ENCODE measurements at places on chromosomes 6 and 20.
A peak's percentile ranks its signal among the peaks of the same experiment; 100 is the strongest.

GRCh38 chr20:24937579-24937978 lies 11.5 kb upstream of the CST7 start:
- no peak overlapping the region for H3K27ac ChIP-seq
- no peak overlapping the region for H3K4me3 ChIP-seq
- H3K4me1 ChIP-seq, result no peaks in the 10 kb centered on the region
- no peaks in the 10 kb centered on the region for H3K36me3 ChIP-seq

DNA sequence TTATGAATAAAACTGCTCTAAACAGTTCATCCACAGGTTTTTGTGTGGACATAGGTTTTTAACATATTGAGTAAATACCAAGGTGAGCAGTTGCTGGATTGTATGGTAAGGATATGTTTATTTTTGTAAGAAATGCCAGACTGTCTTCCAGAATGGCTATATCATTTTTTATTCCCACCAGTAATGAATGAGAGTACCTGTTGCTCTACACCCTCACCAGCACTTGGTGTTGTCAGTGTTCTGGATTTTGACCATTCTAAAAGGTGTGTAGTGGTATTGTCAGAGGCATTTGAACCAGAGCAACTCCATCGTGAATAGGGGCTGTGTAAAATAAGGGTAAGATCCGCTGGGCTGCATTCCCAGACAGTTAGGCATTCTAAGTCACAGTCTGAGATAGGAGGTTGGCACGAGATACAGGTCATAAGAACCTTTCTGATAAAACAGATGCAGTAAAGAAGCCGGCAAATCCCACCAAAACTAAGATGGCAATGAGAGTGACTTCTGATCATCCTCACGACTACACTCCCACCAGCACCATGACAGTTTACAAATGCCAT lies 12.9 kb upstream of the NT5E start:
- no peaks in the 10 kb centered on the region for H3K27me3 ChIP-seq
- H3K4me3 ChIP-seq, result no peak overlapping the region
- H3K36me3 ChIP-seq, result no peaks in the 10 kb centered on the region
- H3K4me1 ChIP-seq, result no peaks in the 10 kb centered on the region

- H3K36me3 ChIP-seq, result no peaks in the 10 kb centered on the region
- H3K4me3 ChIP-seq, result no peak overlapping the region
- DNase-seq, result no peak
- no peaks in the 10 kb centered on the region for H3K4me1 ChIP-seq
- no peaks in the 10 kb centered on the region for H3K27me3 ChIP-seq
Measured at GRCh38 chr6:84525907-84526306, 238.5 kb downstream of the TBX18 start.

- no peaks in the 10 kb centered on the region for H3K27me3 ChIP-seq
- no peaks in the 10 kb centered on the region for H3K36me3 ChIP-seq
- no peak for DNase-seq
- no peak overlapping the region for H3K27ac ChIP-seq
Measured at GRCh38 chr6:1940381-1940780, 305.0 kb downstream of the GMDS start.

DNA sequence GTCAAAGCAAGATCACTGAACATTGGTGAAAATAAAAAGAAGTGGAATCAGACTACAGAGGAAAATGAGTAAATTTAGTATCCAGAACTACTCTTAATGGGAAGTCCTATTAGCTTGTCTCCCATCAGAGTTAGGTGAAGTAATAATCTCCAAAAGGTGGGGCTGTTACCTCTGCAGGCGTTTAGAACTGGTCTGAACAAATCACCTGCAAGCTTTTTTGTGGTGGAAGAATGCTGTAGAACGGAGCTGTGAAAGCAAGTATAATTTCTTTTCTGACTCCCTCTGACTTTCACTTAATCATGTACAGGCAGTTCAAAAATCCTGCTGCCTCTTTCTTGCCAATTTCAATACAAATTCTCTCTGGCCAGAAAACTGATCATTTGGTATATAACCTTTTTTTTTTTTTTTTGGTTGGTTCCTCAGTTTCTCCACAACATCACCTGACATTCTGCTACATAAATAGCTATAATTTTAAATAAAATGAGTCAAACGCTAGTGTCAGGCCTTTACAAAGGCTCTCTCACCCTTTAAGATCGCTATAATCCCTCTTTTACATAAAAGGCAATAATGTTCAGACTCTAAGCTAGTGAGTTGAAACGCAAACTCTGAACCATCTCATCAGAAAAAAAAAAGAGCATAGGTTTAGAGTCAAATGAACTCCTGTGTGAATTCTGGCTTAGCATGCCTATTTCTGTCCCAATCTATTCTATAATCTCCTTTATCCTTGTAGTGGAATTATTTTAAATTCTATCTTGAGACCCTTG lies 38.8 kb downstream of the CITED2 start:
- H3K27me3 ChIP-seq, result no peaks in the 10 kb centered on the region
- no peaks in the 10 kb centered on the region for H3K36me3 ChIP-seq
- no peak for DNase-seq
- H3K4me3 ChIP-seq, result no peak overlapping the region

DNA sequence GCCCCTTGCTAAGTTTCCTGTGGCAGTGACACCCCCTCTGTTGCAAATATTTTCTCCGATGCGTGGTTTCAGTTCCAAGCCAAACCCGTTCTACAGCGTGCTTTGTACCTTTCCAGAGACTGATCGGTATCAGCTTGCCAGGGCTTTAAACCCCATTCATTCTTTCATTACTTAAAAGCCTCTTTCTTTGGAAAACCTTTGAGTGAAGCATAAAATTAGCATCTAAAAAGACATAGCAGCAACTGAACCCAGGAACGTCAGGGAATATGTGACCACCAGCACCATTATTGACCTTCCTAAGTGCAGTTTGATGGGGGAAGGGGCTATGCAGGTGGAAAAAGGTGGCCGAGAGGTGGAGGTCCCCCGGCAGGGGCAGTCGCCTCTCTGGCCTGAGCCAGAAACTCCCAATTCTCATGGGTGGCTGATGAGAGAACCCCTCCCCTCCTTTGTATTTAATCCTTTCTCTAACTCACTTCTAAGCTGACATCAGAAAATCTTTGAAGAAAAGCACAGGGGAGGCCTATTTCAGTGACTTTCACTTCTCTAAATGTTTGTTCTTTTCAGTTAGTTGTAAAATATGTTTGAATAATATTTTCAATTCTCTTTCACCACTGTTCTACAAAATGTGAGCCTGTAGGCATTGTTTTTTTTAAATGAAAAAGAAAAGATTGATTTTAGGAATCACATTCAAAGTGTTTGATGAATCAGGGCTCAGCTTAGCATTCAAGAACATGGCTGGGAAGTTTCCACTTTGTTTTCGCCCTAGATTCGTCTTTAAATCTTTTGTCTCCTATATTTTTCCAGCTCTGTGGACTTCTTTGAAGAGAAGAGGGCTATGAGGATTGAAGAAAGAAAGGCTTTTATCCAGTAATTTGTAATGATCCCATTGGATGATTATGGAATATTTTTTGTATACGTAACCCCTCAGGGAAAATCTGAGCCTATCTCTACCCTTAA lies 89.2 kb downstream of the RSPH3 start:
- no peaks in the 10 kb centered on the region for H3K27me3 ChIP-seq
- H3K36me3 ChIP-seq, result no peaks in the 10 kb centered on the region
- H3K4me1 ChIP-seq, result no peaks in the 10 kb centered on the region
- no peak overlapping the region for H3K4me3 ChIP-seq
- peak overlapping the region; percentile 27 for H3K27ac ChIP-seq

GRCh38 chr6:80446454-80447045 lies 340.1 kb downstream of the BCKDHB start:
- DNase-seq, result no peak
- no peak overlapping the region for H3K4me3 ChIP-seq
- no peak overlapping the region for H3K27ac ChIP-seq
- no peaks in the 10 kb centered on the region for H3K4me1 ChIP-seq

GRCh38 chr6:145263778-145264211 lies 471.5 kb downstream of the EPM2A start:
- no peaks in the 10 kb centered on the region for H3K4me1 ChIP-seq
- DNase-seq, result no peak

DNA sequence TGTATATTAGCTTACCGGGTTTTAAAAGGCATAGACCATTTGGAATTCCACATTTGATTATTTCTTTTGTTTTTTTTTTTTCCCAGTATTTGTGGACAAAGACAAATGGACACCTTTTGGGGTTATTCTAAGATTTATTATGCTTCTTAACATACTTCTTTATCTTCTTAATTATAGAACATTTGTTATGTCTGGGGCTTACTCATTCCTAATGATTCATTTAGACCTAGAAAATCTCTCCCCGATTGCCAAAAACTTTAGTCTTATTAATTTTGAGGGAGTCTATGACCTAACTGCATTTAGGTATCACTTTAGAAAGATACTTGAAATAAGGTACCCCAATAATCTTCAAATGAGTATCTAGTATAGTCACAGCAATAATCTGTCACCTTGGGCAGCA lies 170.7 kb upstream of the PREP start:
- H3K4me1 ChIP-seq, result no peaks in the 10 kb centered on the region
- no peaks in the 10 kb centered on the region for H3K36me3 ChIP-seq
- no peak overlapping the region for H3K4me3 ChIP-seq
- DNase-seq, result no peak

GRCh38 chr20:3678856-3679720 lies 2.7 kb downstream of the ADAM33 start:
- no peak overlapping the region for H3K4me3 ChIP-seq
- H3K27ac ChIP-seq, result no peak overlapping the region
- no peak for DNase-seq
- no peaks in the 10 kb centered on the region for H3K27me3 ChIP-seq
- no peaks in the 10 kb centered on the region for H3K4me1 ChIP-seq

DNA sequence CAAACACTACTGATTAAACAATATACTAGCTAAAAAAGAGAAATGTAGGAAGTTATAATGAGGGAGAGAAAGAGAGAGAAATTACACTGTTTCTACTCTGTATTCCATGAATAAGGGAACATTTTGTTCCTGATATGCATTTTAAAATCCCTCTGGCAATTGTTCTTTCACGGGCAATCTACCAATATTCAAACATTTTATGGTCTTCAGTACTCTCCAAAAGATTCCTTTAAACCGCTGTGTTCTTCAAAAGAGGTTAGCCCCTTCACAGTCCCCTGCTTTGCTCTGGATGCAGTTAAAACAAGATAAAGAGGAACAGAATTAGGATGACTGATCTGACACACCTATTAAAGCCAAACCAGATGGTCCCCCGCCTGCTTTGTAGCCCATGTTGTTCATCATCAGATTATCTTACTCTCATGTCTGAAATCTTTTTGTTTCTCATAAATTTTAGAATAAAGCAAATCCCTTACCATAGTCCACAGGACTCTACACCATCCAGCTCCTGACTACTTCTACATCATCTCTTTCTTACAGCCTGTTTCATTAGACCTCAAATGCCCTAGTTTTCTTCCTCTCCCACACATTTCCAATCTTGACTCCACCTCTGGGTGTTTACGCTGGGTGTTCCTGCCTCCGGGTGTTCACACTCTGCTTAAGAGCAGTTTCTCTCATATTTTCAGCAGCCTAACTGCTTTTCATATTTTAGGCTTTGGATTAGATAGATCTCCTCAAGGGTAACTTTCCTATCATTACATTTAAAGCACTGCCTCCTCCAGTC lies 399.7 kb downstream of the COL12A1 start:
- H3K4me1 ChIP-seq, result no peaks in the 10 kb centered on the region
- H3K36me3 ChIP-seq, result no peaks in the 10 kb centered on the region
- H3K27ac ChIP-seq, result no peak overlapping the region
- no peak for DNase-seq

DNA sequence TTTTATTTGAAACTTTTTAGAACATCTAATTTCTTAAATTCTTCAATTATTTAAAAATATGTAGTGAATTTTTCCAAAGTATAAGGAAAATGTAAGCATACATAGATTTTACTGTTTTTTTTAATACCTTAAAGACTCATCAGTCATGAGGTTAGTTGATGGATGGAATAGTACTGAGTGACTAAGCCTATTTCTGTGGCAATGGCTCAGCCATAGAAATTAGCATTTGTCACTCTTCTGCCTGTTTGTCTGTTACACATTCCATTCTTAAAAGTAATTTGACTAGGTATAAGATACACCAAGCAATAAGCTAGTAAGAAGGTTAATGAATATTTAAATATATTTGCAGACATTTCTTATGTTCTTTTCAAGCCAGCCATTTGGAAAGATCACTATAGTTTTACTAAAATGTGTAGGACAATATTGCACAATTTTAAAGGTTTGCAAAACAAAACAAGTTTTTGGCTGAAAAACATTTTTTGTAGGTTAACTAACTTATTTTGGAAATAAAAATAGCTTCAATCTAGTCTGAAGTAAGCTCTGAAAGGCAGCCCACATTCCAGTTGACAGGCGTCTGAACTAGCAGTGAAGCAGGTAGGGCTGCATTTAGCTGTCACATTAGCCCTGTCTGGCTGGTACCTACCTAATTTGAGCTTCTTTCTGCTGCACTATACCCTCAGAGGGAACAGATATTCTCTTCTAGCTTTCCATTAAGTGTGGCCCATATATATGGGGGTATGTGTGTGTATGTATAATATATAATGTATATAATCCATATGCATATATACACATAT lies 385.7 kb downstream of the GRIK2 start:
- H3K4me1 ChIP-seq, result no peaks in the 10 kb centered on the region
- no peak overlapping the region for H3K4me3 ChIP-seq
- no peaks in the 10 kb centered on the region for H3K27me3 ChIP-seq
- no peak for DNase-seq
- H3K27ac ChIP-seq, result no peak overlapping the region

- H3K27me3 ChIP-seq, result no peaks in the 10 kb centered on the region
- no peaks in the 10 kb centered on the region for H3K4me1 ChIP-seq
- no peaks in the 10 kb centered on the region for H3K36me3 ChIP-seq
- H3K4me3 ChIP-seq, result no peak overlapping the region
Measured at GRCh38 chr20:13684566-13685222, 46.0 kb upstream of the TASP1 start.

DNA sequence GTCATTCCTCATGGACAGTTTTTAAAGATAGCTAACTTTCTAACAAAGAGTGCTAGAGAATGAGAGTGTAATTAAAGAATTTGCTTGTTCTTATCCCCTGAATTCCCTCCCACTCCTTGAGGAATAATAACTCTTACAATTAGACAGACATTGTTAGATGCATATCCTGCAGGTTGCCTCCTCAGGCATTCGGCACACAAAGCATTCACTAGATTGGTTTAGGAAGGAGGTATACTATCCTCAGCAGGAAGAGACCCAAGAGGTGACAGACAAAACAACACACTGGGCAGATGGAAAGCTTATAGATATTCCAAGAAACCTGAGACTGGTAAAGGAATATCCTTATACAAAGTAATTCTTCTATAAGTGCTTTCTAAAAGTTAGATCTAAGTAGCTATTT lies 109.1 kb upstream of the FAM184A start:
- H3K4me3 ChIP-seq, result no peak overlapping the region
- H3K4me1 ChIP-seq, result peaks cover 3% of the 10 kb centered on the region

DNA sequence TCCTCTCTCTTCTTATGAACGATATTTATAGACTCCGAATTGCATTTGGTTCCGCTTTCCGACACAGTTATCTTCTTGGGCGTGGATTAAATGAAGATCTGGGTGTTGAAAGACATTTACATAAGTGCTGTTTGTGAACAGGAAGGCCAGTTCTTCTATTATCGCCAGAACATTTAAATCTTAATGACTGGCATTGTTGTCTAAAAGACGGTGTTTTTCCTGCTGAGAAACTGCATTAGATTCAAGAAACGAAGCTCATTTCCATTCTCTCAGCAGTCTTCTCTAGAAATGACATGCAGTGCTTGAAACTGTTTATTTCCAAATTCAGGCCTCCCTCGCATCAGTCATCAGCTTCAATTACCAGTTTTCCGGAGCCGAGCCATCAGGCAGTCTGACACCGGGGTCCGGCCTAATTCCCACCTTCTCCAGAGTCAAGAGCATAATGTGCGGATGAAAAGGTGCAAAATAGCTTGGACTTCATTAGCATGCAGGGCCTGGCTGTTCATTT lies 16.0 kb downstream of the LINC00237 start:
- DNase-seq, result peak; percentile 50
- peaks cover 8% of the 10 kb centered on the region for H3K4me1 ChIP-seq
- no peaks in the 10 kb centered on the region for H3K36me3 ChIP-seq
- H3K27me3 ChIP-seq, result no peaks in the 10 kb centered on the region
- H3K4me3 ChIP-seq, result no peak overlapping the region
